Breast epithelium (tissue), 4 donors: ENCODE measurements at places on chromosomes 7 and 10.
A peak's percentile ranks its signal among the peaks of the same experiment; 100 is the strongest.

DNA sequence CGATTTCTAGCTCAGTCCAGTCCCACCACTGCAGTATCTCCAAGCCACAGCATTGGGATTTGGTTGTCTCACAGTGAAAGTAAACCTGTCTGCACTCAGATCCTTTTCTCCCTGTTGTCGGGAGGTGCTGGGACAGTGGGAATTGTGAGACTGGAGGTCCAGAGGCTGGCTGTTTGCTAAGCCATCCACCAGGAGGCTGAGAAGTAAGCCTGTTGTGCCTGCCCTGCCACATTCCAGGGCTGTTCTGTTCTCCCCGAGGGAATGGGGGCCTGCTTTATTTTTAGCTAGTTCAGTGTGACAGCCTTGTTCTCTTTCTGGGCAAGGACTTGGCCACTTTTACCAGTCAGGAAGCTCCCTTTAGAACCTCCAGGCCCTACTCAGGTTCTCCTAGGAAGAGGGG lies 54.9 kb downstream of the HK1 start:
- peak; percentile 91 for DNase-seq

GRCh38 chr10:103933557-103934121 lies 15.7 kb upstream of the STN1 start:
- no peak for DNase-seq

DNA sequence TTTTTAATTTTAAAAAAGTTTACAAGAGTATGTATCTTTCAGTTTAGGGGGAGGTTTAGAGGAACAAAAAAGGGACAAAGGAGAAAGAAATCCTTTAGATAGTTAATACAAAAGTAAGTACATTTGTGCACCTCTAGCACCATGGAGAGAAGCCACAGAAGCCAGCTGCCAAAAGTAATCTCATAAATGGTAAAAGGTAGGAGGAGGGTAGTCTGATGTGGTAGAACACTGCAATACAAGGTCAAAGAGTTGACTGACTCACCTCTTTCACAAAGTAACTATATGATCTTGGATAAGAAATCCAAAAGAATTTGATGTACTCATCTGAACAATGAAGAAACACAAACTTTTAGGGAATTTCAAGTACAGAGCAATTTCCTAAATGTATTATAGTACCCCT lies 68.1 kb downstream of the CNOT4 start:
- DNase-seq: no peak

GRCh38 chr7:155208681-155209477 lies 88.8 kb upstream of the INSIG1 start:
- peak; percentile 55 for DNase-seq

DNA sequence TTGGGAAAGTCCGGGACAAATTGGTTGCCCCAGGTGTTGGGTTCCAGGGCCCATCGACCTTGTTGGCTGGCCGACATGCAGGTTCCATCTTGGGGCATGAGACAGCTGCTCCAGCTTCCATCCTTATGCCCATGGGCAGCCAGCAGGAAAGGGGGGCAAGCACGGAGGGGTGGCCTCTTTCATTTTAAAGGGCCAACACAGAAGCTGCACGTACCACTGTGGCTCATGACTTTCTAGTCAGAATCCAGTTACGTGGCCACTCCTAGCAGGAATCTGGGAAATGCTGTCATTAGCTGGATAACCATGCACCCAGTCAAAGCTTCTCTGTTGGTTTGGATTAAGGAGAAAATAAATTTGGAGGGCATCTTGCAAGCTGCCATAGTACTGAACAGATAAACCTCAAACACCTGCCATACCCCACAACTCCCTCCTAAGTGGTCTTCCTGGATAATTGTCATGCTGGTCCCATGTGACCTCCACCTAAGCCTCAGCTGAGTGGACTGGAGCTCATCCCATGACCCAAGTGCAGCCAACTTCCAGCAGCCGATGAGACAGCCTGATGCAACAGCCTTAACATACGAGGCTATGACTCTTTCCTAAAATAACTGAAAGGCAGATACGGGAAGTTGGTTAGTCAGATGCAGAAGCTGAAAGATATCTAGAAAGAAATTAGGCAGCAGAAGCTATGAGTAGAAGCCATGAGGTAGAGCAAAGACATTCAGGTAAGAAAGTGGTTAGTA lies 21.4 kb upstream of the GSDME start:
- DNase-seq: no peak

- peak; percentile 56 for DNase-seq
These were observed at the start of gene COL1A2 for GRCh38 chr7:94394437-94395140. COL1A2 (plus strand) TSS chr7:94394895; CDS start chr7:94395032, 137 bp downstream.
